Esophagus squamous epithelium (tissue), 5 donors: ENCODE measurements at places on chromosomes 5 and 9.

- DNase-seq = no peak
Measured at GRCh38 chr5:65862384-65862783, 64.0 kb upstream of the ERBIN start.

DNA sequence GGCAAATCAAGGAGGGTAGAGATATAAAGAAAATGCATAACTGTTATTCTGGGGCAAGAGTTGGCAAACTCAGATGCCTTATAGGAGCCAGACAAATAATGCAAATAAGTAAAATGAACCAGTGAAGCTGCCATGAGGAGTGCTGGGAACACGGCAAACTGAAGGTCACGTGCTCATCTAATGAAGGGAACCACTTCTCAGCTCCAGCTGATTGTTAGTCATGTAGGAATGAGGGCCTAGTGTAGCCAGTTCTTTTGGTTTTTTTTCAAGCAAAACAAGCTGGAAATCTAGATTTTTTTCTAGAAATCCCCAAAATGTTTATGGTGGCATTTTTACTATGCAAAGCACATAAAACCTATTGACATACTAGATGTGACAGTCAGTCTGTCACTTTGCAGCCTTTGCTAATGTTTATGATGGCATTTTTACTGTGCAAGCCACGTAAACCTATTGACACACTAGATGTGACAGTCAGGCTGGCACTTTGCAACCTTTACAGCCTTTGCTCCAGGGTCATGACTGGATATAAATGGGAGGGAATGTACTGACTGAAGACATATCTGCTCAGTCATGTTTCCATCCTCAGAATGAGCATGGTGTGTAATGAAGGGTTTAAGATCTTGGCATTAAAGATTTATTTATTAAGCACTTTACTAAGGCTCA is 39.4 kb downstream of the RUSC2 start:
- DNase-seq = no peak

- DNase-seq = no peak
Measured at GRCh38 chr5:67806654-67807438, 408.7 kb upstream of the PIK3R1 start.

GRCh38 chr5:114447084-114447773 is 85.4 kb downstream of the KCNN2 start:
- no peak for DNase-seq

DNA sequence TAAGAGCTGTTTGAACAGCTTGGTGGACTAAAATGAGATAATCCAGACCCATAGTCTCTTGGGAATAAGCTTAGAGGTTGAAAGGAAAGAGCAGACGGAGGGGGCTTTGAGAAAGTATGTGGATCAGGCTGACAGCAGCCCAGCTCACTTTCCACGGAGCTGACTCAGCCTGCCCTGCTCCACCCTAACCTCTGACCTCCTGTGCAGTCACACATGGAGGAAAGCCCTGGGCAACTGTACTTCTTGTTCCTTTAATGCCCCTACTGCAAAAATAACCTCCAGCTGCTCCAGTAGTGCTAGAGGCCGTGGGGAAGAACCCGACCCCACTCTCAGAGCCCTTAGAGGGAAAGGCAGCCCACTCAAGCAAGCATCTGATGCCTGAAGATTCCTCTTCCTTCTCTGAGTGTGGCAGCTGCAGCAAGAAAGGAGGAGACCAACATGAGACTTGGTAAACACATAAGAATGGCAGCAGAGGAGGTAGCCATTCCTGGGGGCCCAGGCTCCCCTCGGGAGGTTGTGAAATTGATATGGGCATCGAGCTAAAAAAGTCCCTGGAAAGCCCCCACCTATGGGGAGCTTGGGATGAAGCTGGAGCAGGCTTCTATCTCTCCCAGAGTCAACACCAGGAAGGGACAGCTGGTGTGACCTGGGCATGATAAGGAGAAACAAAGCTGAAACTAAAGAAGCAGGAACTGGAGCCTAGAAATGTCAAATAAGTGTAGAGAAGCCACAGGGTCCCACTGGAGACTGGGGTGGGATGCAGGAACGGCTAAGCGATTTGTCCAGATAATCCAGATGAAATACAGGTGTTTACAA is 204.3 kb downstream of the PIK3R1 start:
- DNase-seq = no peak

- no peak for DNase-seq
Measured at GRCh38 chr5:109005297-109006009, 257.8 kb downstream of the FER start.

GRCh38 chr5:169300468-169301385 is at the start of gene SLIT3:
Gene SLIT3, minus strand, starts transcription at chr5:169301139. Its CDS starts 430 bp downstream, at chr5:169300709.
- DNase-seq = no peak

DNA sequence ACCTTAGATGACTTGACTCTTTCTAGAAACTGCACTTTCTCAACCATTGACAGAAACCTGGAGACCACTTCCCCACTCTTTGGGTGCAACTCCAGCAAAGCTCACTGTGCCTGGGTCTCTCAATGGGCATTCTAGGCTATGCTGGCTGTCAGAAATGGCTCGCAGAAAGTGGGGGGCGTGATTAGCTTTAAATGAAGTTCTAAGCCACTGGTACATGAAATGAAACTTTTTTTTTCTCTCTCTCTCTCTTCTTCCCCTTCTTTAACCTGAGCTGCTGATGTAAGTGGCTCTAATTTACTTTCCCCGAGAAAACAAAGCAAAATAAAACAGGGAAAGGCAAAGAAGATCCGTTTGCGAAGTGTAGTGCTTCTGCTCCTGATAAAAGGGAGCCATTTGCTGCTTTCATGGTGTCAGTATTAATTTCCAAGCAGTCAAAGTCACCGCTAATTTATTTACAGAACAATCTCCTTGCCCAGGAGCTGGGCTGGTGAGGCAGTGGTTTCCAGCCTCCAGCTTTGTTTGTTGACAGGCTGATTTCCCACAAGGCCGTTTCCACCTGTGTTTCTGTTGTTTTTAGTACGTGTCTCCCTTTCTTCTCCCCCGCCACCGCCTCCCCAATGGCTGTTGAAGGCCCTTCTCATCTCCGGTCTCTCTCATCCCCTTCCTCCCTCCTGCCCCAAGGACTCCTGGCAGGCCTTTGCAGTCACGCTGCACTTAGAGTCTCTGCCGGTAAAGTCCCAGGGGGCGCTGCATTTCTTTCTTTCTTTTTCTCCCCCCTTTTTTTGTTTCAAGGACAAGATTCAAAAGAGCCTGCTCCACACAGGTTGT is 422.9 kb downstream of the EBF1 start:
- no peak for DNase-seq

GRCh38 chr5:138536665-138537315 is 6.2 kb downstream of the ETF1 start:
- DNase-seq = no peak

GRCh38 chr5:143267186-143267585 is 136.3 kb downstream of the NR3C1 start:
- no peak for DNase-seq

DNA sequence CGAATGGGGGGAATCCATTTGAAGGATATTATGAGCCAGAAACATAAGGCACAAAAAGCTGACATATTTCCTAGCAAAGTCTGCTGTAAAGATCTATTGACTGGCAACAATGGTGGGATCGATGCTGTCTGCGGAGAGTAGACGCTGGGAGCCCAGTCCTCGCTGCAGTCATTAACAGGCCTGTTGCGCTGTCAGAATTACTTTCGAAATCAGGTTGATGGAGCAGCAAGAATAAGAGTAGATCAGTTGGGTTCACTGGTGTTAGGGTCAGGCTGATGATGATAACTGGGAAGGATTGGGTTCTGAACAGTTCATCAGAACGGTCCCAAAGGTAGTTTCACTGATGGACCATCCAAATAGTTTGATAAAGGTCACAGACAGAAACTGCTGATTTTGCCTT is 87.1 kb downstream of the MEGF10 start:
- DNase-seq = no peak

DNA sequence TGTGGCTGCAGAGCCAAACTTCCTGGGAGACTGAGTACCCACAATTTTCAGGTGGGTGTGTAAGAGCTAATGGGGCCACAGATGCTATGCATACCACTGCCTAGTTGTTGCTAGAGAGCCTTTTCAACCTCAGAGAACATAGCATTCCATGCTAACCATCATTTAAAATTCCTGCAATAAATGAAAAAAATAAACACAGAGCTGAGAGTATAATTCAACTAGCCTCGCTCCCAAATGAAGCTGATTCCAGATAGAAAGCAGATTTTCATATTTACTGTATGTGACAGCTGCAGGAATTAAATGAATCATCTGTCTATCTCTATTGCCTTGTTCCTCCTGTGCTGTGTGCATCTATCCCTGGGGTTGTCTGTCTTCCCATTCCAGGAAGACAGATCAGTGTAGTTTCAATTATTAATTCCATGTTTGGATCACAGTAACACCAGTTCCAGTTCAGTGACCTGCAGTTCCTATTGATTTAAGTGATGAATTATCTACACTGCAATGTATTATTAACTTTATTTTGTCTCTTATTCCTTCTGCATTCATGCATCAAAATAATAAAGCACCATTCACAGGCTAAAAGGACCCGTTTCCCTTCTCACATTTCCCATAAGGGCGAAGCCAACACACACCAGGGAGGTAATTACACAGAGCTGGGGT is 324.5 kb downstream of the SLIT3 start:
- DNase-seq = no peak

- no peak for DNase-seq
Measured at GRCh38 chr9:16879416-16879815, 8.9 kb upstream of the BNC2 start.

DNA sequence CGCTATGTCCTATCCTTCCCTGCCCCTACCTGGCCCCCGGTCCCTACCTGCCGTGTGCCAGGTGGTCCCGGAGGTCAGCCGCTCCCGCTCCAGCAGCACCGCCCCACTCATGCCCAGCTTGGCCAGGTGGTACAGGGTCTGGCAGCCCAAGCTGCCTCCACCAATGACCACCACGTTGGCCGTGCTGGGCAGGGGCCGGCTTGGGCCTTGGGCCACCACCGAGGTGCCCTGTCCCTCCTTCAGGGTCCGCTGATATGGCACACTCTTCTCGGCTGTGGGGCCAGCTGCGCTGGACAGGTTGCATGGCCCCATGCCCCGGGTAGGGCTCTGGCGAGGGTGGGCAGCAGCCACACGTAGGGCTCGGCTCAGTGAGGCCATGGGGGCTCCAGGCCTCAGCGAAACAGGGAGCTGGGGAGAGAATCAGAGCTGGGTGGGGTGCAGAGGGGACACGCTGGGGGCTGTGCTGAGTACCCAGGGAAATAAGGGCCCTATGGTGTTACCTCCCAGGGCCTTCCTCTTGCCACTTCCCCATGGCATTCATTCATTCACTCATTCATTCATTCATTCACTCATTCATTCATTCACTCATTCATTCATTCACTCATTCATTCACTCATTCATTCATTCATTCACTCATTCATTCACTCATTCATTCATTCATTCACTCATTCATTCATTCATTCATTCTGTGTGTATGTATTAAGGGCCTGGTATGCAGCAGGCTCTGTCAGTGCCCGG is 4.2 kb downstream of the SARDH start:
- DNase-seq = no peak

GRCh38 chr5:128169401-128170017 is 85.9 kb downstream of the SLC12A2 start:
- no peak for DNase-seq

DNA sequence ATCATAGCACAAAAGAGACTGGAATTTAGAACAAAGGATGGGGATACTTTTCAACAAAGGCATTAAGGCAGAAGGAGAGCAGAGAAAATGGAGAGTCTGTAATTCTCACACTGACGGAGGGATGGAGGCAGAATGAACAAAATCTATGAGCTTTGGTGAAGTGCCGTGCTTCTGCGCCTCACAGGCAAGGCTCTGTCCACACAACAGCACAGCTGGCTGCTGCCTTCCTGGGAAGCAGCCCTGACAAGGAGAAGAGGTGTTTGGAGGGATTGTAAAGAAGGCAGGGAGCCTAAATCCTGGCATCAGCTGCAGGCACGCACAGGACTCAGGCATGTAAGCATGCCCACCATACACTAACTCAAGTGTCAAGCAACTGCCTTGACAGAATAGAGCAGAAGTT is 485.2 kb upstream of the KIF2A start:
- DNase-seq = no peak

DNA sequence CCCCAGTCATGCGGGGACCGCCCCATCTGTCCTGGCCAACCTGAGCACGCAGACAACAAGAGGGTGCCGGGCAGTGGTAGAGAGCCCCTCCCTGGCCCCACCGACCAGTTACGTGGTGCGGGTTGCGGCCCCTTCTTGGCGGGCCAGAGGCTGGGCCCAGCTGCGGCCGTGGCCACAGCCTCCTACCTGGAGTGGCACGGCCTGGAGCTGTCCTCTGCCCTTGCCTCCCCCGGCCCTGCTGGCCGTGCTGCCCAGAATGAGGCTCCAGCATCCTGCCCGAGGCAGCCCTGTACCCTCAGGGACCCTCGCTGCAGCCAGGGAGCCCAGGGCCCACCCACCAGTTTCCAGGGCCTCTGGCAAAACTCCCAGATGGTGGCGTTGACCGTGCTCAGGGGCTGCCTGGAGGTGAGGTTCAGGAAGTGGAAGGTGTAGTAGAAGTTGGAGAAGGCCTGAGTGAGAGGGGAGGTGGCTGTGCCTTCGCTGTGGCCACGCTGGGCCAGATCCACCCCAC is 5.7 kb downstream of the ENTPD8 start:
- no peak for DNase-seq

GRCh38 chr9:36826581-36826980 is 207.5 kb downstream of the PAX5 start:
- no peak for DNase-seq

DNA sequence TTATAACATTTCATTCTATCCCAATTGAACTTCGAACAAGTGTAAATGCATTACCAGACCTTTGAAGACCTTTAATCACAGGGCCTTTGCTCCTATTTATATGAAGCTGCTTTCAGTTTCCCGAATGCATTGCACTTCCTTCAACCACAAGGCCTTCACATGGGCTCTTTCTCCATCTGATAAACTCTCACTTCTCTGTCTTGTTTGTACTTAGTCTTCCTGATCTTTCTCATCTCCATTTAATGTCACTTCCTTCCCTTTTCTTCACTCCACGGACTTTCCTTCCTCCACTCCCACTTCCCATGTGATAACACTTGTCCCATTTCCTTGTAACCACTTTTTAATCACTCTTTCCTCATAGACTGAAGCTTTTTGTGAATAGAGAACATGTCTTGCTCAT is 74.3 kb upstream of the TNC start:
- DNase-seq = no peak

DNA sequence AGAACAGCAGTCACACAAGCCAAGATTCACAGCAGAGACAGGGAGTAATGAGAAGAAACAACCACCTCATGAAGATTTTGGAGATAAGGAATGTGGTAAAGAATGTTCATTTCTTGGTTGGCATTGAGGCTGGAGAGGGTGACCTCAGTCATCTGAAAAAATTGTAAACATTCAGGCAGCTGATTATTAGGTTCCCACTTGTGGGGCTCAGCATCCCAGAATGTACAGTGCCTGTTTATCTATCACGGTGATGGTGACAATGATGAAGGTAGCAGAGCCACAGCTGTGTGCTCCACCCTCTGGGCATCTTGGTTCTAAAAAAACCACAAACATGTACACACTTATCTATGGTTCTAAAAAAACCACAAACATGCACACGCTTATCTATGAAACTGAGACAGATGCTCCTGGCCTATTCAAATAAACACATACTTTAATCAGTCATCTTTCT is 143.9 kb upstream of the MOCS2 start:
- DNase-seq = no peak

GRCh38 chr9:31492229-31492628 is 892.2 kb upstream of the ACO1 start:
- DNase-seq = no peak

GRCh38 chr9:80928697-80929096 is 760.6 kb downstream of the TLE1 start:
- DNase-seq = no peak
